ENCODE measurements at places on chromosomes 7 and 10.

GRCh38 chr7:150738092-150738491 lies 874 bp downstream of the GIMAP5 start:
- no peak for DNase-seq

DNA sequence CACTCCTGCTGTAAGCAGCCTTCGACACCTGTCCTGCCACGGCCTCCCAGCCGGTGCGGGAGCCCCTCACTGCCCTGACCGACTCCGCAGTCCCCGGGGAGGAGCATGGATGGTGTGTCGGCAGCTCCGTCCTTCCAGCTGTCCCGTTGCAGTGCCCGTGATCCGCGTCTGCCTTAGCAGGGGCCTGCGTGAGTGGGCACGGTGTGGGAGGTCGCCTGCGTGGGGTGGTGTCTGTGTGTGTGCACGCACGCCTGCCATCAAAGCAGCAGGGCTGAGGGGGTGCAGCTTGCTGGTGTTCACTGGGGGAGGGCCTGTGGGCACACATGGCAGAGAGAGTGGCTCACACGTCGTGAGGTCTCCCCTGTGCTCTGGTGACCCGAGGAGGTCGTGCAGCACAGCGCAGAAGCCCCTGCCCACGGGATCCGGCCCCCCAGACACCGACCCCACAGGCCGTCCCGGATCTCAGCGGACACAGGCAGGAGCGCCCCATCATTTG lies 10.3 kb downstream of the MAFK start:
- DNase-seq, result no peak

- DNase-seq, result no peak
Observed at GRCh38 chr10:32160864-32161263, 104.6 kb upstream of the KIF5B start.

DNA sequence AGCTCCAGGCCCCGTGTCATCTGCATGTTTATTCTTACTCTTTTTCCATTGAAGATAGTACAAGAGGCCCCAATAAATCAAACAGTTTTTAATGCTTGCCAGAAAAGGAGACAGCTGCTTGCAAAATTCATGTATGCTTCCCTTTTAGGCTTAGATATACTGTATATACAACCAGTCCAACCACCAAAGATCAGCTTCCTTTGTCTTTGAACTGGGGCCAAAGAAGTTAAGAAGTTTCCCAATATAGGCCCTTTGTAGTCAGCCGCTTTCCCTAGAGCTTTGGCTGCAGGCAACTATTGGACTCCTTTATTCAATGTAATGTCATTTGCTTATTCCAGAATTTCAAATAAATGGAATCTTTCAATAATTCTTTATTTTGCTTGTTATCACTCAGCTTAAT lies 1395.0 kb downstream of the GATA3 start:
- no peak for DNase-seq

GRCh38 chr7:82740246-82740848 lies 296.8 kb upstream of the CACNA2D1 start:
- no peak for DNase-seq
